ENCODE measurements at places on chromosomes 16 and 17.

DNA sequence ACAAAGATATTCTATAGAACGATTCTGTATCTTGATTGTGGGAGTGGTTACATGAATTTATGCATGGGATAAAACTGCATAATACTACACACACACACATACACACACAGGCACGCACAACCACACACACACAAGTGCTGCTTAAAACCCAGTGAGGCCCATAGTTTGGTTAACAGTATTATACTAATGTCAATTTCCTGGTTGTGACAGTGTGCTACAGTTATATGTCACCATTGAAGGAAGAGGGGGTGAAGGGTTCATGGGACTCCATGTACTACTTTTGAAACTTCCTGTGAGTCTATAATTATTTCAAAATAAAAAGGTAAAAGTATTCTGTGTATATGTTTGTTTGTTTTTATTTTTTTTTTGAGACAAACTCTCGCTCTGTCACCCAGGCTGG is 8.1 kb downstream of the ZC3H7A start:
- no peak for DNase-seq

GRCh38 chr16:88839745-88840599 is 16.8 kb downstream of the GALNS start:
- DNase-seq, result no peak

DNA sequence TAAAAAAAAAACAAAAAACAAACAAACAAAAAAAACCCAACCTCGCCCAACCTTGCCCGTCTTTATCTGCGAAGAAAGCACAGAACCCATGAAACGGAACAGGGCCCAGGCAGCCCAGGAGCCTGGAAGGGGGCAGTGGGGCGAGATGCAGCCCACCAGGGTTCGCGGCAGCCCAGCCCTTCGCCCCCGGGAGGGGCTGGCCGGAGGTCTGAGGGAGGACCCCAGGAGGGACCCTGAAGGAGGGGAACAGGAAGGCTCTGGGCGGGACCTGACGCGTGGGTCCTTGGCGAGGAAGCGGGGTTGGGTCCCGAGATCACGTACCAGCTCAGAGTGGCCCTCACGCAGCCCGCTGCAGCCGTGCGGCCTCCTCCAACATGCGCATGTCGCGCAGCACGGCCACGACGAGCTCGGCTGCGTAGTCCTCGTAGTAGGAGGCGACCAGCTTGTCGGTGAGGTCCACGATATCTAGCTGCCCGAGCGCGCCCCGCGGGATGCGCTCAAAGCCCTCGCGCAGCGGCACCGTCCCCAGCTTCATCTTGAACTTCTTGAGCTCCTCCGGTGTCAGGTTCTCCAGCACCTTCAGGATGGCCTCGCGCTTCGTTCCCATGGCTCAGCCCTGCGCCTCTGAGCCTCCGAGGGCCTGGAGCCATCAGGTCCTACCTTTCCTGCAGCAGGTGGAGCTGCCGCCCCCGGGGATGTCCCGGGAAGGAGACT is at the start of gene PYDC1:
Gene PYDC1, minus strand, starts transcription at position 714 of the 714 bp plus-strand sequence. Its CDS starts 107 bp downstream, at position 607.
- no peak for DNase-seq

- DNase-seq, result no peak
Observed at GRCh38 chr17:18225642-18226283, 328 bp downstream of the LLGL1 start.

- DNase-seq, result no peak
Observed at GRCh38 chr16:66365651-66366050, 840 bp upstream of the CDH5 start.

DNA sequence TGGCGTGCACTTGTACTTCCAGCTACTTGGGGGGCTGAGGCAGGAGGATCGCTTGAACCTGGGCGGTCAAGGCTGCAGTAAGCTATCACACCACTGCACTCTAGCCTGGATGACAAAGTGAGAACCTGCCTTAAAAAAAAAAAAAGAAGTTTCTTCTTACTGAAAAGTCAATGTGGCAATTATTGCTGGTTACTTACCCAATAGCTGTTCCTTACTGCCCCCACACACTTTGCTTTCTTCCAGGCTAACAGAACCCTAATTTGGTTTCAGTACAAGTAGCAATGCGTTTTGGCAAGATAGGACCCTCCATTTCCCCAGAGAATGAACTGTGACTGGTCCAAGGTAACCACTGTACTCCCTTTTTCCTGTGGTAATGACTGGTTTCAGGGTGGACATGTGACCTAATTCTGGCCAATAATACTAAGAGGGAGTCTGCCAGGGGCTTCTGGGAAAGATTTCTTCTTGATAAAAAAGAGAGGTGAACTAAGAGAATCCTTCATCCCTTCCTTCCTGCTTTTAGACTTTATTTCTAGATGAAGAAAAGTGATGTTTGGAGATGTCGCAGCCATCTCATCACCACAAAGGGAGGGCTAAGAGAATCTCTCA is 58.8 kb upstream of the MSI2 start:
- no peak for DNase-seq

DNA sequence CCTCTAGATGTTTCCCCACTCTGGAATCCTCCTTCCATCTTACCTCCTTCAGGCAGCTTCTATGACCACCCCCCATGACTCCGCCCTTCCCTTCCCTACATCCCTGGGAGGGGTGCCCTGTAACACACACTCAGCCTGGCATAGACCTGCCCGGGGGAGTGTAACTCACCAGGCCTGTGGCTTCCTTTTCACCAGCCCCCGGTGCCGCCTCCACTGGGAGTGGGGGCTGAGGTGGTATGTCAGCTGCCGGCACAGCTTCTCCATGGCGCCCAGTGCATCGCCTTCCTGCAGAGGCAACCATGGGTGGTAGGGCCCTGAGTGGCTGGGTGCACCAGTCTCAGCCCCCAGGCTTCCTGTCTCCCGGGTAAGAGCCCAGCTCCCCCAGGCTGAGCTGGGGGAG is 32.3 kb downstream of the TRPV2 start:
- no peak for DNase-seq

GRCh38 chr17:57555636-57556175 is 189.4 kb downstream of the CCDC182 start:
- DNase-seq, result no peak

- peak; percentile 19 for DNase-seq
Observed at GRCh38 chr17:49687878-49688491, 10.1 kb upstream of the SPOP start.

- DNase-seq, result no peak
Observed at GRCh38 chr17:47687748-47688147, 6.2 kb upstream of the TBKBP1 start.

GRCh38 chr17:73028299-73028755 is 64.2 kb downstream of the SLC39A11 start:
- no peak for DNase-seq

- DNase-seq, result no peak
Observed at GRCh38 chr16:85753976-85754375, 3.1 kb upstream of the C16orf74 start.

DNA sequence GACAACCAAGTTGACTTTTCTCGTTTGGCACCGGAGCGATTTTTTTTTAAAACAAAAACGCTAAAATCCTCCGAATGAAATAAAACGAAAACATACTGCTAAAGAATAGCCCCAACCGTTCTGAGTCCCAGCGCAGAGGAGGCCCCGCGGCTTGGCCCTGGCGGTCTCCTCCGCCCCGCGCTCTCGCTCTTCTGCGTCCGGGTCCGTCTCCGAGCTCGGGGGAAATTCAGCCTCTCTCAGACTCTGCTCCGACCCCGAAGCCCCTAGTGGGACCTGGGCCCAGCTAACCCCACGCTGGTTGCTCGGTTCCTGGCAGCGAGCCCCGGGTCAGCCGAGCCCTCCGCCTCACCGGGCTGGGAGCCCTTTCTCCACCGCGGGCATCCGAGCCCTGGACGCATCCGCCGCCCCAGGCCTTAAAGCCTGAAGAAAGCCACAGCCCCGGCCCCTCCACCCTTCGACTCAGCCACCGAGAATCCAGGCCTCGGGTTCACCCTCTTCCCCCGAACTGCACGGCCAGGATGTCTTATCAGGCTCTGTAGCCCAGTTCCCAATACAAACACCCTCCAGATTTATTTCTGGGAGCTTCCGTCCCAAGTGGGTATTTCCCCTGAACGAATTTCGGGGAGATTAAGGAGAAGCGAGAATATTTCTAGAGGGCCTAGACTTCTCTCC is 1.2 kb downstream of the TBX2 start:
- no peak for DNase-seq

- DNase-seq, result no peak
Observed at GRCh38 chr16:47724115-47724785, 263.1 kb downstream of the PHKB start.

GRCh38 chr17:12709063-12709462 is 43.4 kb downstream of the MYOCD start:
- no peak for DNase-seq

- DNase-seq, result no peak
Observed at GRCh38 chr16:56363181-56363716, 62.1 kb downstream of the AMFR start.

- DNase-seq, result no peak
Observed at GRCh38 chr16:1659031-1659430, 19.0 kb upstream of the JPT2 start.

DNA sequence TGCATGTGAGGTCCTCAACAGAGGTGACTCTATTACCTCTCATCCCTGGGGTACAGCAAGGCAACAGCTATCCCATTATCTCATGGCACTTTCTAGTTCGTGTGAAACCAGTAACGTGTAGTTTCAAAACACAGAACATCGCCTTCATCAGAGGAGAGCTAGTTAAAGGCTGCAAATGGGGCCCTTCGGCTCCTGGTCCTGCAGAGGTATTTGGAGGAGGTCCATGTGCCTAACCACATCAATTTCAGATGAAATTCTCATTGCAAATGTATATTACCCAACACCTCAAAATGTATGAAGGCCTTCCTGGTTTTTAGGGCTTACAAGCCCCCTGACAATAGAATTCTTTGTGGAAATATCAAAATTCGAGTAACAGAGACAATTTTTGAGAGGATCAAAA is 95.7 kb upstream of the PSMD7 start:
- DNase-seq, result no peak

Data from stimulated activated CD4-positive, alpha-beta T cell treated with anti-CD3 and anti-CD28 coated beads, Interleukin-4, amount 100 ng/mL, for 24 hours (primary cell).